ENCODE measurements at places on chromosomes 7 and 10.
A peak's percentile ranks its signal among the peaks of the same experiment; 100 is the strongest.

DNA sequence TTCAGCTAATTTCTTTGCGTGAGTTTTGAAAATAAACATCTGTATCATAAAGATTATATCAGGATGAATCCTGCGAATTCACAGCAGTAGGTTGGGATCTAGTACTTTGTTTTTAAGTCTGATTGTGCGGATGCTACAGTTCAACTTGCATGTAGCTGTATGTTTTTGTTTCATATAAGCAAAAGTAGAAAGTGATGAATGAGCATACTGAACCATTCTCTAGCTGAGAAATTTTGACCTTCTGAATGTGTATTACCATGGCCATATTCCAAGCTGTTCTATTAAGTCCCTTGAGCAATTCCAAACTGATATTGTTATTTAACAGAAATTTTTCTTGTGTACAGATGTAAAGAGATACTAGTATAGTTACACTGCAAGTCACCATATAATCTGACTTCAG, 358.8 kb upstream of the MEOX2 start:
- DNase-seq: no peak

GRCh38 chr7:31487476-31487875, 26.4 kb upstream of the ITPRID1 start:
- no peak for DNase-seq

GRCh38 chr7:95052566-95053094, 145.2 kb downstream of the PPP1R9A start:
- no peak for DNase-seq

DNA sequence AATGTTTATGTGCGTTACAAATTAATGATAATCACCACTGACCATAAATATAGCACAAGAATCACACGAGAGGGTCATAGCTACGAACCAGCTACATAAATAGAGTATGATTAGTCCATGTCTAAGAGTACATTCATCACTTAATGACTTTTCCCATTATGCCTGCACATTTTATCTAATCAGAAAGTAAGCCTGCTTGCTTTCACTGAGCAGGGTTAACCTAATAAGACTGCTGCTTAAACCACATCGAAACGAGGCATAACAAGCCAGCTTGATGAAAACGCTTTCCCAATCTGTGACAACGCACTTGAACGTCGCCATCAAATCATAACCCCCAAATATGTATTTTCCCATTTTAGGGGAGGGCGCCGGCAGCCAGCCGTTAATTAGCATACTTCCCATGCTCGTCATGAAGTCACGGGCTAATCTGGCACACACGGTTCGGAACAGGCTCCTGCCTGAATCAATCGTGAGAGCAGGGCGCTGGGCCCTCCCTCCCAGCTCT, 71.5 kb downstream of the EBF3 start:
- DNase-seq: no peak

GRCh38 chr7:150942001-150942590, 36.0 kb downstream of the KCNH2 start:
- peak; percentile 75 for DNase-seq

Measured in activated CD8-positive, alpha-beta memory T cell treated with anti-CD3 and anti-CD28 coated beads, Interleukin-2, amount 10 ng/mL, durations not matched to agents 7 days and 5 days (primary cell).